GF-D8 (cell line): ENCODE measurements at places on chromosomes 1 and 21.
A peak's percentile ranks its signal among the peaks of the same experiment; 100 is the strongest.

- DNase-seq: no peak
Measured at GRCh38 chr1:39426346-39426745, 65.1 kb upstream of the BMP8A start.

- peak; percentile 87 for DNase-seq
Measured at GRCh38 chr1:25990702-25991395, 7.0 kb downstream of the PAFAH2 start.

- DNase-seq: no peak
Measured at GRCh38 chr1:15088281-15088971, 65.1 kb upstream of the TMEM51 start.

DNA sequence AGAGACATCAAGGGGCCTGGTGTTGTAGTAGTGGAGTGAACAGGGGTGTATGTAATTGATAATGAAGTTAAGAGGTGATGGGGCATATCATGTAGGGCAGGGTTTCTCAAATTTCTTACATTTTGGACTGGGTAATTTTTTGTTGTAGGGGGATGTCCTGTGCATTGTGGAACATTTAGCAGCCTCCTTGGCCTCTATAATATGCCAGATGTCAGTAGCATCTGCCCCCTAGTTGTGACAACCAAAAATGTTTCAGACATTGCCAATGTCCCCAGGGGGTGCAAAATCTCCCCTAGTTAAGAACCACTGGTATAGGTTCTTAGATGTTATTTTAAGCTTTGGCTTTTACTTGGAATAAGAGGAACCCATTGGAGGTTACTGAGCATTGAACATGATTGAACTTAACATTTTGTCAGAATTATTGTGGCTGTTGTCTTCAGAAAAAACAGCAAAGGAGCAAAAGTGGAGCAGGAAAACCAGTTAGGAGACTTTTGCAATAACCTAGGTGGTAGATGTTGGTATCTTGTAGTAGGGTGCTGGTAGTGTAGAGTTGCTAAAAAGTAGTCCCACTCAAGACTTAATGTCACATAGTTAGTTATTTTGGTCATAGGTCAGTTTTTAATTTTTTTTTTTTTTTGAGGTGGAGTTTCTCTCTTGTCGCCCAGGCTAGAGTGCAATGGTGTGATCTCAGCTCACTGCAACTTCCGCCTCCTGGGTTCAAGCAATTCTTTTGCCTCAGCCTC is 6.2 kb downstream of the ZNF326 start:
- no peak for DNase-seq

- no peak for DNase-seq
Measured at GRCh38 chr1:150022357-150022756, 11.8 kb upstream of the OTUD7B start.

GRCh38 chr1:12452262-12452661 is 165.7 kb downstream of the DHRS3 start:
- no peak for DNase-seq

DNA sequence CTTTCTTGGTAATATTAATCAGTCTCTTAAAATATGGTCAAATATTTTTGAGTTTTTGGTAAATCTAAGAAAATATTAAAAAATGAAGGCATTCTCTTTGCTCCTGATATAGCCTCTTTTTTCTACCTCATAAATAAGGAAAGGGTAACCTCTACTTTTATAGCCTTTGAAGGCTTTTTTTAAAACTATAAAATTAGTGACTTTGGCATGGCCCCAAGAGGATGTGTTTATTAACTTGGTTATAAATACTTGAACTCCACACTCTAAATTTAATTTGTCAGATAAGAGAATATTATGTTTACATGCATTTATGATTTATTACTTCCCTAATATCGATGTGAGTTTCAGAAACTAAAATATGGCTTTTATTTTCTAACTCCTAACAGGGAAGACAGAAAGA is 60.3 kb downstream of the LMO4 start:
- no peak for DNase-seq

DNA sequence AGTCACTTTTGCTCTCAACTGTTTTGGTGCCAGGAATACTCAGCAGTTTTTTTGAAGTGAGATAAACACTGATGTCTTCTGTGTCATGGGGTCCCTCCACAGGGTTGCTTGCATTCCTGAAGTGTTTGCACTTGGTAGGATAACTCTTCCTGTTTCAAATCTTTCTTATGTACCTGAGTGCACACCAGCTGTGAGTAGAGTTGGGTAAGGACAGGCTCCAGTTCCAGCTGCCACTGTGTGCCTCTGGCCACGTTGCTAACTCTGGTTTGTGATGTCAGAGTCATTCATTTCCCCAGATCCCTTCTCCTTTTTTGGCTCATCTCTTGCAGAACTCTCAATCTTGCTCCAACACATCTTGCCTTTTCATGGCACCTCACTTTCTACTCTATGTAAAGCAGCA is 356.3 kb upstream of the B3GALT2 start:
- DNase-seq: no peak

DNA sequence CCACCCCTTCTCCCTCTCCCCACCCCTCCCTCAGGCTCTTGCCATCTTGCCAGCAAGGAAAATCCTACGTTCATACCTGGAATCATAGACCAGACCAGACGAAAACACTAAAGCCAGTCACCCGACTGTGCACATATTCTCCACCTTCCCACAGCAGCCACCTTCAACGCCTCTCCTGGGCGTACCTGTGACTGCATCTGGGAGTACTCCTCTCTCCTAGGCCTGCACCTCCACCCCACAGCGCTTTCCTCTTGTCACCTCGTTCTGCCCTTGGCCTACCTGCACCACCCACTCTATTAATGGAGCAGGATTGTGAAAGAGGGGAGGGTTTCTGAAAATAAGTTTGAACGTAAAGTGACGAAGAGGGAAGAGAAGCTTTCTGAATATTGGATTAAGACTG is 17.8 kb downstream of the PAPPA2 start:
- no peak for DNase-seq

GRCh38 chr1:119472080-119472818 is 34.8 kb upstream of the HSD3B1 start:
- no peak for DNase-seq

DNA sequence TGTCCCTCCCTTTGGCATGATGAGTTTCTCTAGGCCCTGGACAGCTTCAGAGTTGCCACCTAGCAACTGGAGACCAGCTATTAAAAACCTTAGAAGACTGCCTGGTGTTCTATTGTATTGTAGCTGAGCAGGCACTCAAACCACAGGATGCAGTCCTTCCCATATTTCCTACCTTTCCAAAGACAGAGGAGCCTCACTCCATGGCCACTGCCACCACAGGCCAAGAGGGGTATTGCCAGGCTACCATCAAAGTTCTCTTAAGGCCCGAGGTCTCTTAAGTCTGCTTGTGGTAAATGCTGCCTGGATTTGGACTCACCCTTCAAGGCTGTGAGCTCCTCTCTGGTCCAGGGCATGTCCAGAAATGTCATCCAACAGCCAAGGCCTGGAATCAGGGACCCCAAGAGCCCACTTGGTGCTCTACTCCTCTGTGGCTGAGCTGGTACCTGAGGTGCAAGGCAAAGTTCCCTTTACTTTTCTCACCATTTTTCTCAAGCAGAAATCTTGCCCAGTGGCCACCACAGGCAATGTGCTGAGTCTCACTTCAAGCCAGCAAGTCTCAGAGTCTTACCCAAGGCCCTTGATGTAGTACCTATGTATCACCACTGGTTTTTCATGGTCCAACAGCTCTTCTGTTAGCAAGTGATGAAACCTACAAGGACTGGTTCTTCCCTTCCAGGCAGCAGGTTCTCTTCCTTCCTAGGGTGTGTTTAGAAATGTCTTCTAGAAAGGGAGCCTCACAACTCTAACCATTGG is 269.4 kb downstream of the AMY1C start:
- DNase-seq: no peak

- no peak for DNase-seq
Measured at GRCh38 chr1:163372576-163372975, 50.8 kb downstream of the NUF2 start.

GRCh38 chr1:31207046-31207445 is 32.6 kb downstream of the NKAIN1 start:
- no peak for DNase-seq

DNA sequence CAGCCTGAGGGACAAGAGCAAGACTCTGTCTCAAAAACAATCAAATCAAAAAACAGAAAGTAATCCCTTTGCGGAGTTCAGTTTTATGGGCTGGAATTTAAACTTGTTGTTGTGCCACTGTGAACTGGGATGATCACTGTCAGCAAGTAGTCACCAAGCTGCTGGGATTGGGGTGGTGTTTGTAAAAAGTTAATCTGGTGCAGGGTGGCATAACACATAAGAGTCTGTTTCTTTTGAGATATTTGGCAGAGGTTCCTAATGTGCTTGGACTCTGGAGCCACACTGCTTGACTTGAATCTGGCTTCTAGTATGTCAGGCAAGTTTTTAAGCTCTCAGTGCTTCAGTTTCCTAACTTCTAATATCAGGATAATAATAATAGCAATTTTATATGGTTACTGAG is 6.6 kb downstream of the CLIC4 start:
- no peak for DNase-seq

GRCh38 chr21:25807191-25807590 is 72.4 kb downstream of the GABPA start:
- no peak for DNase-seq

DNA sequence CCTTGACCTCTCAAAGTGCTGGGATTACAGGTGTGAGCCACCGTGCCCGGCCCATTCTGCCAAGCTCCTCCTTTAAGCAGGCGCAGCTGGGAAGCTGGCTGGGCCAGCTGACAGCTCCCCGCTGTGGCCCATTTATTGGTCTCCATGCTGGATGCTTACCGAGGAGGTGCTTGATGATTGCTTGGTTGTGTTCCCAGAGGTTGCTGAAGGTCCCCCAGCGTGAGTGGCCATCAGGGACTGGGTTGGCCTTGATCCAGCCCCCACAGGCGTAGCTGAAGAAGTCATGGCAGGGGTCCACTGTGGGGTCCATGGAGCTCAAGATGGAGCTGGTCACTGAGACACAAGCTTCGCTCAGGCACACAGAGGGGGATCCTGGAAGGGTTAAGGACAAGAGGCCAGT is 17.7 kb downstream of the ECE1 start:
- DNase-seq: no peak

- DNase-seq: no peak
Measured at GRCh38 chr1:164794356-164794755, 235.4 kb downstream of the PBX1 start.

DNA sequence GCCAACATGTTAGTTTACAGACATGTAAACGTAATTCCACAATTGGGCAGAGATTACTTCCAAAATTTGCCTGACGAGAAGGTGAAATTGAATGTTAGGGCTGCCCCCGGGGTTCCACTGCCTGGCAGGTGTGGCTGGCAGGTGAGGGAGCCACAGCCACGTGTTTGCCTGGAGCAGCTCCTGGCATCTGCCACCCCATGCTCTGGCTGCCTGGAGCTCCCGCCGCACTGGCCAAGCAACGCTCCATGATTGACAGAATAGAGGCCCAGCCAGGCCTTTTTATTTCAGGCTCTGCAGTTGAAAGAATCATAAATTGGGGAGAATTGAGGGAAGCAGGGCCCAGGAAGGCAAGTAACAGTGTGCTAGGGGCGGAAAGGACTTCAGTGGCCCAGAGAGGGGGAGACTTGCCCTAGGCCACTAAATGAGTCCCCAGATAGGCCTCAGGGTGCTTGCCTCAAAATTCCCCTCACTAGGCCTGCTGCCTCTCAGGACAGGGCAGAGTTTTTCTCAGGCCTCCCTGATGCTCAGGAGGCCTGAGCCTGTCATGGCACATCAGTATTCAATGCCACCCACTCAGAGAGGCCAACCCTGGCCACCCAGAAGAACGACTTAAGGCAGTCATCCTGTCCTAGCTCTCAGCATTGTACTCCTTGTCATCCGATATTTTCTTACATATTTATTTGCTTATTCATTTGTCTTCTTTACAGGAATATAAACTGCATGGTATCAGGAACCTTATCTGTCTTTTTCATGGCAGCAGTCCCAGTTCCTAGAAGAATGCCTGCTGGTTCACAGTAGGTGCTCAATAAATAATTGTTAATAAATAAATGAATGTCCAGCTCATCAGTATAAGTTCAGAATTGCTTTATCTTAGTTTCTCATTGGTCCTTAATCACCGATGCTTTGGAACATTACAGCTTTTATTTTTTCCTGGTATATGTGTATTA is 16.6 kb upstream of the S1PR1 start:
- no peak for DNase-seq

GRCh38 chr1:209506101-209506500 is 77.4 kb upstream of the CAMK1G start:
- no peak for DNase-seq

- no peak for DNase-seq
Measured at GRCh38 chr1:102174259-102174863, 177.6 kb upstream of the OLFM3 start.

DNA sequence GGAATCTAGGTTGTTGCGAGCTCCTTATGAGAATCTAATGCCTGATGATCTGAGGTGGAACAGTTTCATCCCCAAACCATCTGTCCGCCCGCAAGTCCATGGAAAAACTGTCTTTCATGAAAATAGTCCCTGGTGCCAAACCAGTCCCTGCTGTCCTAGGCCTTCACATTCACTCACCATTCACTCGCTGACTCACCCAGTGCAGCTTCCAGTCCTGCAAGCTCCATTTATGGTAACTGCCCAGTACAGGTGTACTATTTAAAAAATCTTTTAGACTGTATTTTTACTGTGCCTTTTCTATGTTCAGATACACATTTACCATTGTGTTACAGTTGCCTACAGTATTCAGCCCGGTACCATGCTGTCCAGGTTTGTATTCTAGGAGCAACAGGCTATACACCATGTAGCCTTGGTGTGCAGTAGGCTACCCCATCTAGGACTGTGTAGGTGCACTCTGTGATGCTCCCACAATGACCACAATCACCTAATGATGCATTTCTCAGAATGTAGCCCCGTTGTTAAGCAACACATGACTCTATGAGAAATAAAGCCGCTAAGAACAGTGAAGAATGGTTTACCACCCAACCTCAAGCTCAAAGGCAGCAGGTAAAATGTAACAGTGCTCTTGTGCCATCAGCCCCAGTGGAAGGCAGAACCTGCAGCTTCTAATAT is 2.4 kb downstream of the ECHDC2 start:
- no peak for DNase-seq

DNA sequence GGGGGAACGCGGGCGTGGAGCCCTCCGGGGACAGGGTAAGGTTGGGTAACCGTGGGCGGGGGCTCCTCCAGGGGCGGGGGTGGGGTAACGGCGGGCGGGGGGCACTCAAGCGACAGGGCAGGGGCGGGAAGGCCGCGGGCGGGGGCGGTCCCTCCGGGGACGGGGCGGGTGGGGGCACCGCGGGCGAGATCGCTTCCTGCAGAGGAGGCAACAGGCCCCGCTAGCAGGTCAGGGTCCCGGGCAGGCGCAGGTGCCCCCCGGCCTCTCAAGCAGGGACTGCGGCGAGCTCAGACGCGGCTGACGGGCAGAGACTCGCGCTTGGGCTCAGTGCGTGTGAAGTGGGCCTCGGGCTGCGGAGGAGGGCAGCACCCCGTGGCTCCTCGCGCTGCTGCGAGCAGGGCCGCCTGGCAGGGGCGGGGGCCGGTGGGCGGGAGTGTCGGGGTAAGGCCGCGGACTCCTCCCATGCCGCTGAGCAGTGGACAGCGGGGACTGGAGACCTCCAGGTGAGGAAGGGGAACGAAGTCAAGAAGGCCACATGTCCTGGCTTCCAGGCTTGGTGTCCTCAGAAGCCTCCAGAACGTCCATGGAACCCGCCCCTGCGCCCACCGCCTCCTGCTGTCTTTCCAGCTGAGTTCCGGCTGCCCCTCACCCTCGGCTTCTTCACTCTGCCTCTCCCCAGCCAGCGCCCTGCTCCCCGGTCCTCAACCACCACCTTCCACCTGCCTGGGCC is 627 bp upstream of the GNB1 start:
- peak; percentile 49 for DNase-seq

GRCh38 chr1:41838266-41838665 is 80.5 kb downstream of the HIVEP3 start:
- no peak for DNase-seq

GRCh38 chr1:20344738-20345137 is 54.1 kb downstream of the VWA5B1 start:
- DNase-seq: no peak
